ENCODE measurements at places on chromosomes 16 and 17.

DNA sequence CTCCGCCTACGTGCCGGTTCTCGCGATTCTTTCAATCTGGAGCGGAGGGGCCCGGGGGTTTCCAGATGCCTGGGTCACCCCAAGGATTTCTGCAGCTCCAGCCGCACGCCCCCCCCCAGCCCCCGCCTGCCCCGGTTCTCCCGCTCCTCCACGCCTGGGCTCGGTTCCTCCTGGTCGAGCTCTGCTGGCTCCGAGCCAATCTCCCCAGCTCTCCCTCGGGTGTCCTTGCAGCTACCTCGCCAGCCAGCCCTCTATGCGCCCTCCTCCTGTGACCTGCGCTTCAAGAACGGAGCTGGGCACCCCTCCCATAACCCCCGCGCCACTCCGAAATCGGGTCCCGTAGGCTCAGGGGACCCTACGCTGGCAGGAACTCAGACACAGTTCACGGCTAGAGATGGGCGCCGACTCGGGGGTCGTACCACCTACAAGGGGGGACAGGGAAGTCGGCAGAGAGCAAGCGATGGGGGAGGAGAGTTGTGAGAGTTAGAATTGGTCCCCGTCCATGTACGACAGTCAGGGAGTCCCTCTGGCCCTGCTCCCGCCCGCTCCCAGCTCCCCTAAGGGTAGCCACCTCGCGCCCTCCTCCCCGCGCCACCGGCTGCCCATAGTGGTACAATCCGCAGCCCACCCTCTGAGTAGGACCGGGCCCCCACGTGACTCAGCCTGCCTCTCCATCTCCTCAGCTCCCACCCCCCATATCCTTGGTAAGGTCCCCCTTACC lies 961 bp downstream of the FGF11 start:
- peak; percentile 26 for DNase-seq

- no peak for DNase-seq
These were observed 2.6 kb downstream of the ARHGAP17 start for GRCh38 chr16:25012525-25012991.

GRCh38 chr17:6853764-6854442 lies 22.4 kb upstream of the TEKT1 start:
- DNase-seq: no peak

DNA sequence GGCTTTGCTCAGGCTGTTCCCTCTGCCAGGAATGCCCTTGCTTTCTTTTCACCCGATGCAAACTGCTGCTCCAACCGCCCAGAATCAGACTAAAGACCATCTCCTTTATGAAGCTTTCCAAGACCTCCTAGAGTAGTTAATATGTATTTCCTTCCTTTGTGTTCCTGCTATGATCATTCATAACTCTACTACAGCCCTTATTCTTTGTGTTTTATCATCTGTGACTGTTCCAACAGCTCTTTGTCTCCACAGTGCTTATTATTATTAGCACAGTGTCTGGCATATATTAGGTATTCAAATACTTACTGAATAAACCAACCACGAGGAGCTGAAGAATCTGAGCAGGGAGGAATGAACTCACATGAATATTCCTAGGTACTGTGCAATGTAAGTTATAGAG lies 7.6 kb downstream of the PSME3IP1 start:
- DNase-seq: no peak

GRCh38 chr17:57114085-57114673 lies 29.1 kb downstream of the AKAP1 start:
- DNase-seq: peak; percentile 64

GRCh38 chr17:42659079-42659931 lies at the start of gene TUBG2:
TSS of gene TUBG2 (plus strand) at chr17:42659284. CDS start at chr17:42659504, 220 bp downstream.
- DNase-seq: peak; percentile 76

DNA sequence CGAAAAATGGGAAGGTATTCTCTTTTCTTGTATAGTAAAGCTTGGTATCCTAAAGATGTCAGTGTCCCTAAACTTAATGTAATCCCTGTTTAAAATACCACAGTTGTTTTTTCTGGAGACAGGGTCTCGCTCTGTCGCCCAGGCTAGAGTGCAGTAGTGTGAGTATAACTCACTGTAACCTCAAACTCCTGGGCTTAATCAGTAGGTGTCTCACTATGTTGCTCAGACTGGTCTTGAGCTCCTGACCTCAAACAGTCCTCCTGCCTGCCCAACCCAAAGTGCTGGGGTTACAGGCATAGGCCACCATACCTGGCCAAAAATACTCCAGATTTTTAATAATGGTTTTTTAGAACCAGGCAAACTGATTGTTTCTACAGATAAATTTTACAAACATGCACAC lies 8.2 kb downstream of the DCAF7 start:
- DNase-seq: no peak

DNA sequence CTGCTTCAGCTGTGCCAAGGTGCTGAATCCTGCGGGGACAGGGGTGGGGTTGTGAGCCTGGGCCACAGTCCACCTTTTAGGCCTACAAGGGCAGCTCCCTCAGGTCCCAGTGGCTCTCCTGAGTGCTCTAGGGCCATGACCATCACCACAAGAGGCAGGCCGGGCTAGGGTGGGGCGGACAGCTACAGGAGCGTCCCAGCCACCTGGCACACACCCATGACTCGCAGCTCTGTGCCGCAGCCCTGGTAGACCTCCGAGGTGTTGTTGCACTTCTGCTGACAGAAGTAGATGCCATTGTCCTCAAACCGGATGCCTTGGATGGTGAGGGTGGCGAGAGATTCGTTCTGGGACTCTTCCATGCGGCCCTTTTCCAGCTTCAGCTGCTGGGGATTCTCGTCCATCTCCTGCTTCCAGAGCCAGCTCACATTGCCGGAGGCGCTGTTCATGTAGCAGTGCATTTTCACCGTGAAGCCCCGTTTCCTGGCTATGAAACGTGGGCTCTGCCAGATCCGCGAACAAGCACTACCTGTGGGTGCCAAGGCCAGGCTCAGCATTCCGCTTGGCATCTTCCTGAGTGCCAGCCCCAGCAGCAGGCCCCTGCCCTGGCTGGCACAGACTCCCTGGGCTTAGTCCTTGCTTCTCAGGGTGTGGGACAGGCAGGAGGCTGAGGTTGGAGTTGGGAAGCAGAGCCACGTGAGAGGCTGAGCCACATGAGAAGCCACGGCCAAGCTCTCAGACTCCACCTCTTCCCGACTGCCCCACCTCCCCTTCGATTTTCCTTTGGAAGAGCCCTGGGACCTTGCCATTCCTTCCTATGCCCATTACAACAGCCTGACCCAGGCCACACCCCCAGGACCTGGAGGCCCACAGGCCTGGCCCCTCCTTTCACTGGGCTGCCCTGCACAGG lies 2.0 kb downstream of the CD79B start:
- DNase-seq: no peak

Measured in CD4-positive, alpha-beta T cell treated with Interleukin-1 beta for 1 hour (primary cell).